Adipocyte (in vitro differentiated cells): ENCODE measurements at places on chromosomes 12 and 14.

- peak; percentile 59 for DNase-seq
Measured at GRCh38 chr14:100341301-100342031, 18.3 kb downstream of the SLC25A47 start.

DNA sequence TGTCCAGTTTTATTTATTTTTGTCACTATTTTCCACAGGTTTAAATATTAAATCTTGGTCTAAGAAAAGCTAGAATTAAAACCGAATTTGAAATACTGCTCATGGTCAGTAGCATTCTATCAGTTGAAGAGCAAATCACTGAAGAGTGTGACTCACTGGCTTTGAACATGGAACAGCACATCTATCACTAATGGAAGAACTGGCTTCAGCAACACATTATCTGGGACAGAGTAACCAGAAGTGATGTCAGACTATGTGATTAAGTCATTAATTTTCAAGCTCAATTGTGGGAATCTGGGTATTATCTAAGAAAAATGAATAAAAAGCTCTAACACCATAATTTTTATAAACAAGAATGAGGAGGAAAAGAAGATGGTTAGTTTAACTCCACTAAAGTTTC is 527.5 kb downstream of the TMTC2 start:
- no peak for DNase-seq

DNA sequence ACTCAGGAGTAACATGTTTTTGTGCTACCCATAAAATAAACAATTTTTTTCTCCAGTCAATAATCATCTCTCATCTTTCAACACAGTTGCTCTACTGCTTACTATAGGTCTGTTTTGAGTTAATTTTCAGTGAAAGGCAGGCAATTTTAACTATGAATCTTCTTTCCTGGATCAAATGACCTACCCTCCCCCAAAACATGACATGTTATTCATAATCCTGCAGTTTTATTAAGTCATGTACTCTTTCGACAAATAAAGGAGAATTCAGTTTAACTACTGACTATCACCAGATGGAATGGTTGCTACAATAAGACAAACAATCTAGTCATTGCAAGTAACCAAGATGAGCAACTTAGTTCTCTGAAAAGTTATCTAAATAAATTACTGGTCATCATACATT is 106.0 kb upstream of the FAR2 start:
- DNase-seq, result peak; percentile 45

DNA sequence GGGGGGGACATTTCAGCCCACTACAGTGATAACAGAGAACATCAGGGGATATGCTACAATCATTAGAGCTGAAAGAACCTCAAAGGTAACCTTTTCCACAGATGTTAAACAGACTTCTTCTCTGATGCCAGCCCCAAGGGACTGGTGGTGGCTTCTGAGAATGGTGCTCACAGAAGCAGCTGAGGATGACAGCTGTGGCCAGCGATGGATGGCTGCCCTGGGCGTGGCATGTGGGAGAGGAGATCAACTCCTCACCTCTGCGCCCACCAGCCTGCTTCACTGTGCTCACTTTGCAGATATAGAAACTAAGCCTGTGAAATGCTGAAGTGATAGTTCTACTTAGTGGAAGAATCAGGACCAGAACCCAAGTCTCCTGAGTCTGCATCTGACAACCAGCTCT is 33.0 kb downstream of the FOXN3 start:
- DNase-seq, result no peak

- no peak for DNase-seq
Measured at GRCh38 chr14:62118461-62118860, 356.2 kb downstream of the SNAPC1 start.

DNA sequence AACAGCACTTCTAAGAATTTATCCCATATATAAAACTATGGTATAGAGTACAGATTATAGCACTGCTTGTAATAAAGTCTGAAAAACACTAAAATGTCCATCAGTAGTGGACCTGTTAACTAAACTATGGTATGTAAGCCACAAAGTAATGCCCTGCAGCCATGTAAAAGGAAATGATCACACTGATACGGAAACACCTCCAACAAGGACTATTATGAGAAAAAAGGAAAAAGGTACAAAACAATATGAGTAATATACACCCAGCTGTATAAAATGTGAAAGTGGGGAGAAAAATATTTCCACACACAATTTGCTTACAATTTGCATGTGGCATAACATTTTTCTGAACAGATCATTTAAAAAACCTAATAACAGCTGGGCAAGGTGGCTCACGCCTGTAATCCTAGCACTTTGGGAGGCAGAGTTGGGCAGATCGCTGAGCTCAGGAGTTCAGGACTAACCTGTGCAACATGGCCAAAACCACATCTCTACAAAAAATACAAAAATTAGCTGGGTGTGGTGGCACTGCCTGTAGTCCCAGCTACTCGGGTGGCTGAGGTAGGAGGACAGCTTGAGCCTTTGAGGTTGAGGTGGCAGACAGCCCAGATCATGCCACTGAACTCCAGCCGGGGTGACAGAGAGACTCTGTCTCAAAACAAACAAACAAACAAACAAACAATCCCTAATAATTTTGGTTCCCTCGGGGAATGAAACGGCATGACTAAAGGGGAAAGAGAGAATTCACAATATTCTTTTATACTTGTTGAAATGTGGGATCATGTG is 250.5 kb downstream of the MED13L start:
- DNase-seq, result no peak

DNA sequence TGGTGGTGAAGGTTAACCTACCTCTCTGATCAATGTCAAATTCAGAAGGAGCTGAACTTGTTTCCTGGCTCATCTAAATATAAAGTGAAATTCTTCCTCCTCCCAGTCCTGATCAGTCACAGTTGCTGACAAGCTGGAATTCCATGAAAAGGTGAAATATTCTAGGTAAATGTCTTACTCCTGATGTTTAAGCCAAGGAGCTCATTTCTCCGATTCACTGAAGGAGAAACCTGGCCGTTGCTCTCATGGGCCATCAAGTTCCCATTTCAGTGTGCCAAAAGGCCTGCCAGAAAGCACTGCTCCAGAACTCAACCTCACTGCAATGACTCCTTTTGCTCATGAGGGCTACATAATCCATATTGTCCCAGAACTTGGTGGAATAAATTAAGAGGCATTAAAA is 707.5 kb downstream of the GALC start:
- no peak for DNase-seq

DNA sequence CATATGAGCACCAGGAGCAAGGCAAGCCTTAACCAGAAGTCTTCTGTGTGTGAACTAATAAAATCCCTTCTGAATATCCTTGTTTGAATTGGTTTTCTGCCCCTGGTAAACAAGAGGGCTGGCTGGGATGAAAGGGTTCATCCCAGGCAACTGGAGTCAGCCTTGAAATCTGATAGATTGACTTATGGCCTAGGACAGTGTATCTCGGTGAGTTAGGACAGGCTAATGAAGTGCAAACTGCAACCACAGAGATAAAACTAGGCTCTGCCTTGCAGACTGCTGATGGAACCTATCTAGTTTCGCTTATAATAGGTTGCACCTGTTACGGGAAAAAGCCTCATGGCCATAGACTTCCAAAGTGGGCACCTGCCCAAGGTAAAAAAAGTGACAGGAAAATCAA is 451.9 kb upstream of the NOVA1 start:
- DNase-seq, result no peak

- peak; percentile 29 for DNase-seq
Measured at GRCh38 chr12:16385782-16386646, 38.6 kb downstream of the MGST1 start.

- DNase-seq, result no peak
Measured at GRCh38 chr14:103195828-103196615, 72.8 kb downstream of the TNFAIP2 start.

DNA sequence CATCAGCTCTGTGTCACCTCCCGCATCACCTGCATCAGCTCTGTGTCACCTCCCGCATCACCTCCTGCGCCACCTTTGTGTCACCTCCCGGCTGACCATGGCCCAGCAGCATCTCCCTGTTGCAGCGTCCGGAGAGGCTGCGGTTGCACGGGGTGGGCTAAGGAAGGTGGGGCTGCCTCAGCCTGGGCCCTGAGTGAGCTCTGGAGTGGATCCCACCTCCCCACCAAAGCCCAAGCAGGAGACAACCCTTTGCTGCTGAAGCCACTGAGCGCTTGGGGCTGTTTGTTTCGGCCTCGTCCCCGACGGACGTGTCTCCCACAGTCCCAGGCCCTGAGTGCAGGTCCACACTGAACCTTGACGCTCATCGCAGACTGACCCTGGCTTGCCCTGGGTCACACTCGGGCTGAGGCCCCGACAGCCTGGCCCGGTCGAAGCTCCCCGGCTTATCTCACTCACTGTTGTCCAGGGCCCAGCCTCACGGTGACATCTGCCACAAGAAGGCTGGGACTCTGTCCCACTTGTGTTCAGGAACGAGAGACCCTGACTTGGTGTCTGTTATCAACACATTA is 12.2 kb downstream of the TMEM121 start:
- DNase-seq, result no peak

- DNase-seq, result no peak
Measured at GRCh38 chr12:10042167-10042566, 11.7 kb downstream of the CLEC9A start.

DNA sequence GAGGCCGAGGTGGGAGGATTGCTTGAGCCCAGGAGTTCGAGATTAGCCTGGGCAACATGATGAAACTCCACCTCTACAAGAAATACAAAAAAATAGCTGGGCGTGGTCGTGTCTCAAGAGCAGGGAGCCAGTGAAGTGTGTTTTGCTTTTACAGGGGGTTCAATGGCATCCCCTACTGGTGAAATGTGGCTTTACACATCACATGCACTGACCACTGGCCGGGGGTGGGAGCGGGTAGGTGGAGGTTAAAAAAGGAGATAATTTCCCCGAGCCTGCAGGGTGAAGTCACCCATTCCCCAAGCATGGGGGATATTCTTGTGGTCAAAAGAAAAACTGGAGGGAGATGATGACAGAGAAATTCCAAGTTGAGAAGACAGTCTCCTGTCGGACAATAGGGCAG is 63.6 kb upstream of the PWP1 start:
- peak; percentile 10 for DNase-seq

DNA sequence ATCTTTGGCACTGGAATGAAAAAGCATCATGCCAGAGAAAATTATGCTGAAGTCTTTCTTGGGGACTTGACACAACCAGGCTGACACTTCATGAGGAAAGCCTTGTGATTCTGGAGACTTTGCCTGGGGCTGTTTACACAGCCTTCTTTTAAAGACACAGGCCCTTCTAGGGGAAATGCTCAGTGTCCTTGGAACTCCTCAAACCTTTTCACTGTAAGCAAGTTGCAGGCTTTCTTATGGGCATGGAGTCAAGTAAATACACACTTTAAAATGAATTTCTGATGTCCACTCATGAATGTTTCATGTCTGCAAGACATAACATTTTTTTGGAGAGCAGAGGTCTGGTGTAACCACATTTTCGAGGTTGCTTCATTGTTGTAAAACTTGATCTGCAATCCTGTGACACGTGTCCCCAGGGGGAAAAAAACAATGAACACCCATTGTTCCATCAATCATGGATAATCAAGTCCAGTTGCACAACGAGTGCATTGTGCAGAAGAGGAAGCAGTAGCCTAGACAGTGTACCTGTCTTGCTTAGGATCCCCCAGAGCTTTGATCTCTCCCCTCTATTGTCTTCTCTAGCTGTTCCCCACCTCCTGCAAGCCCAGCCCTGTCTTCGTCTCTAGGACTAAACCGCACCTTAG is 155.1 kb upstream of the PRICKLE1 start:
- DNase-seq, result peak; percentile 90

DNA sequence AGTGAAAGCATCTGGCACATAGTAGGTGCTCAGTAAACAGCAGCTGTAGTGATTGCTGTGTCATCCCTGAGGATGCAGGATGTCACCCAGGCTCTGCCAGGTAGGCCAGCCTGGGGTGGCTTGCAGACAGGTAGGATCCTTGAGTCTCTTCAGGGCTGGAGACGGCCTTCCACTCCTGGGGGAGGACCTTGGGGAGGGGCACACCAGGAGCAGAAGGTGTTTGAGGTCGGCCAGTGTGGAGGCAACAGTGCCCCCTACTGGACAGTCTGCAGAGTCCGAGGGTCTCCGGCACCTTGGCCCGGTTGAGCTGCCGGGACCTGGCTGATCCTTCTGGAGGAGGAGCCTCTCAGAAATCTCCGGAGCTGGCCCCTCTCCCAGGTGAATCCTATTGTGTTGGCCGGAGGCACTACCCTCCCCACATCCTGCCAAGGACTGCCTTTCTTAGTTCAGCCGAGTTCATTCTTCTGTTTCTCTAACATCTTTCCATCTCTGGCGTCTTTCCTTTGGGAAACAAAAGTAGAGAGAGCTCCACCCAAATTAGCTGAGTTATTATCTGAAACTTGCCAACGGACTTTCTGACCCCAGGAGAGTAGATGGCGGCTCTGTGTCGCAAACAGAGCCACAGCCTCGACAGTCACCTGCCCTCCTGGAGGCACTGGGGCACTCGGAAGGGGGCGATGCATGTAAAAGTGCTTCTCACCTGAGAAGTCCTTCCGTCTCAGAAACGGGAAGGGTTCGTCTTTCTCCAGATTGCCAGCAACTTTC is 41.8 kb upstream of the CLMN start:
- DNase-seq, result no peak

GRCh38 chr12:62291864-62292760 is 31.9 kb downstream of the USP15 start:
- no peak for DNase-seq

GRCh38 chr14:66254038-66254437 is 232.1 kb upstream of the CCDC196 start:
- DNase-seq, result no peak

- DNase-seq, result peak; percentile 32
Measured at GRCh38 chr14:99270458-99271220, 1.4 kb downstream of the BCL11B start.

- no peak for DNase-seq
Measured at GRCh38 chr14:30770376-30770775, 104.0 kb upstream of the COCH start.

- no peak for DNase-seq
Measured at GRCh38 chr12:41619705-41620104, 431.6 kb downstream of the PDZRN4 start.

- no peak for DNase-seq
Measured at GRCh38 chr12:108671110-108671509, 37.4 kb upstream of the SELPLG start.

GRCh38 chr12:67078957-67079356 is 190.2 kb upstream of the CAND1 start:
- no peak for DNase-seq

DNA sequence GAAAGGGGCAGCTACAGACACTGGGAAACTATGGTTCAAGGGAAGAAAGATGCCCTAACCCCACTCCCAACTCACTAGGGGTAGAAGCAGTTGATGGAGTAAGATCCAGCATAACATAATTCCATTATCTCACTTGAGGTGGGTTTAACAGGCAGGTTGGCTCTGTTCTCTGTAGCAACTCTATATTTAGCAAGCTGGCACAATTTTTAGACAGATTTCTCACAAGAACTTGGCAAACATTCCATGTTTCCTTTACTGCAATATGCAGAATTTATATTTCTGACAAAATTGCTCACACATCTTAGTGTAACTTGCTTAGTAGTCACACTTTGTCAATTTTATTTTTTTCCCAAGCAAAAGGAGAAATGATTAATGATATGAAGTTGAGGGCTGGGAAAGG is 475.4 kb downstream of the RMST start:
- DNase-seq, result no peak

DNA sequence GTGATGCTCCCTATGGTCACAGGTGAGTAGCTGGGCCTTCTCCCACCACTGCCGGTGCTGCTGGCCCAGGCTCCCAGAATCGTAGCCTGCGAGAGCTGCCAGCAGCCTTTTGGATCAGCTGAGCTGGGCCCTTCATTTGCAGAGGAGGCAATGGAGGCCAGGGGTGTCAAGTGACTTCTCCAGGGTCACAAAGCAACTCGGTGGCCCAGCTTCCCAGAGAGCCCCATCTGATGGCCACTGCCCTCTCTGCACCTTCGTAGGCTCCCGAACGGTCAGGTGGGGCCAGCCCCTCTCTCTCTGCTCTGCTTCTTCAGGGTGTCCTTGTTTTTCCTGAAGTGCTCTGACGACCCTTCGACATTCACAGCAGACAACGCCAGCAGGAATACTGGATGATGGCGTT is 4.6 kb downstream of the KRT80 start:
- no peak for DNase-seq
